ENCODE measurements at places on chromosomes 7 and 10.
A peak's percentile ranks its signal among the peaks of the same experiment; 100 is the strongest.

DNA sequence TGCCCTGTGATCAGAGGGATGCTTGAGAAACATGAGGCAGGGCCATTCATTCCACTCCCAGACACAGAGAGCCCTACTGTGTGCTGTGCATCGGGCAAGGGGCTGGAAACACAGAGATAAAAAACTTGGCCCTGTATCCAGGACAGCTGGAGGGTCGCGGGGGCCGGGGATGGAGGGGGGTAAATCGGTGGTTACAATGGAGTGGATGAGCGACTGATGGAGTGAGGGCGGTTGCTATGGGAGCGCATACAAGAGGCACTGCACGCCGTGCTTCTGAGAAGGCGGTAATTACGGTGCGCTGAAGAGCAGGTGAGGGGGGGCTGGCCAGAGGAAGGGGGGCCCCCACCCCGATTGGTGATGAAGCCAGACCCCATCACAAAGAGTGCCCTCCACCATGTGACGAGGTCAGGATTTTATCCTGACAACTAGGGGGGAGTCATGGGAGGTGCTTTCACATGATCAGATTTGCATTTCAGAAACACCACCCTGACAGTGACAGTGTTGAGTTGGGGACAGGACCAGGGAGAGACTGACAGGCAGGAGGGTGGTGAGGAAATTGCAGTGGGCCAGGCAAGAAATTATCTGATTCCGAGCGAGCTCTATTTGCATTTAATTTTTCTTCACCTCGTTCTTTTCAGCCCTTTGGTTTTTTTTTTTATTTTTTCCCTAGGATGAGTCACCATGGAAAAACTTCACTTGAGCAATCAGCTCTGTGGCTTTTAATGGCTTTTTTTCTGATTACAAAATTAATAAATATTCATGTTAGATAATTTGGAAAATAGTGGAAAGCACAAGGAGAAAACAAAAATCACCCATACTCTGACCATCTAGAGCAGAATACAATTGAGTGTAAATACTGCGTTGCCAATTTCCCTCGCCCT is 7.8 kb downstream of the CPA5 start:
- no peak for DNase-seq

- no peak for DNase-seq
Observed at GRCh38 chr7:47478926-47479711, 102.8 kb downstream of the TNS3 start.

- no peak for DNase-seq
Observed at GRCh38 chr7:45102785-45103712, 8.4 kb downstream of the TBRG4 start.

GRCh38 chr7:140360697-140361229 is 37.6 kb downstream of the SLC37A3 start:
- DNase-seq, result no peak

GRCh38 chr10:79367426-79368189 is 20.3 kb downstream of the PPIF start:
- DNase-seq, result no peak

DNA sequence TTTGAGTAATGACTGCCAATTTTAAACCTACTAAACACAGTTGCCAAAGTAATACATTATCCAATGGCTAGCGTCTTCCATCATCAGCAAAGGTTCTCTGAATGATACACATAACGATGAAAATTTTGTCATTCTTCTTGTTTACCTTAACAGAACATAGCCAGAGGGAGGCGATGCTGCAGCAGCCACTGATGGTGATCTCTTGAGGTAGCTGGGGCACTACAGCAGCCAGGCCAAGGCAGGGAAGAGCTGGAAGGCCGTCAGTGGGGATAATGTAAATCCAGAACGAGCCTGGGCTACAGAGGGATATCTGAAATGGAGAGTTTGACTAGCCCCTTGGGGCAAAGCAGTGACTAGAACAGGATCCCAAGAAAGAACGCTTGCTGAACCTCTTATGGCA is 38.8 kb downstream of the PRPS1L1 start:
- DNase-seq, result no peak

DNA sequence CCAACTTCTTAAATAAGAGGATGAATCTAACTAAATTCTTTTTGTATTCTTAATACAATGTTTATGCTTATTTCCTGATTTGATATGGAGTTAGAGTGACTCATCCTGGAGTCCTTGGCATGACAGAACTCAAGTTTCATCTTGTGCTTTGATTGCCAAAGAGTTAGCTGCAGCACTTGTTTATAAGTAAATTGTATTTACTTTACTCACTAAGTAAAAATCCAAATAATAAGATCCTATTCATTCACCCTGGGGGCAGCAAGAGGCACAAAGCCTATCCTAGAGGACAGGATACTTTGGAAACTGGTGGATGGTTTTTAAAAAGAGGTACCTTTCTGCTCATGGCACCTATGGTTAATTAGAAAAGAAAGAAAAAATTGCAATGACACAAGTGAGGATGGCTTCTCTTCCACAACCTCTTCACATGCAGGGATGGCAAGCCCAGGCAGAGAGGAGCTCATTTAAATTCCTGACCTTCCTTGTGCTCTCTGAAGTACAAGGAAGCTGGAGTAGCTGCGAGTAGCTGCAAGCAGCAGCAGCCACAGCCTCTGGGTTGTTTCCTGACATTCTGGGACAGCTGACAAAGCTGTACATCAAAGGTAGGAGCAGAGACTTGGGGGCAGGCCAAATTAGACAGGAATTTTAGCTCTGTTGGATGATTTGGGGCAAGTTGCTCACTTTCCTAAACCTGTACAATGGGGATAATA is 28.5 kb upstream of the CROT start:
- DNase-seq, result no peak

DNA sequence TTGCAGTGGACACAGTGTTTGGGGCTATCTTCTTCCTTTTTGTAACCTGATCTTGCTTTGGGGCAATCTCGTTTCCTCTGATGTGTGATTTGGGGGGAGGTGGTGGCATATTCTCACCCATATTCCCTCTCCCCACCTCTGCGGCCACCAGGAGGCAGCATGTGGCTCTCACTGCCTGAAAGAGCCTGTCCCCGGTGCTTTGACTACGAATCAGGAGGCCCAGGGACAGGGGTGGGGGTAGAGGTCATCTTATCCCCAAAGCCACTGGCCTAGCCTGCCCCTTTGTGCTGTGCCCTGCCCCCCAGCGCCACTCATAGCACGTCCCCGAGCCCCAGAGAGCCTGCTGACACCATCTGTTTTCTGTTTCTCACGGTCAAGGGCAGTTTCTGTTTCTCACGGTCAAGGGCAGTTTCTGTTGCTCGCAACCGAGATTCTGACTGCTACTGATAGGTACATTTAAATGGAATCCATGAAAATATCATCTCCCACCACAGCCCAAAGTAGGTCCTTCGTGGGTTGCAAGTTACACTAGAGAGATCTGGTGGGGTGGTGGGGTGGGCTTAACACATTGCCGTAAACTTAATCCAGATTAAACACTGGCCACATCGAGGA is 28.2 kb downstream of the PHYH start:
- peak; percentile 20 for DNase-seq

DNA sequence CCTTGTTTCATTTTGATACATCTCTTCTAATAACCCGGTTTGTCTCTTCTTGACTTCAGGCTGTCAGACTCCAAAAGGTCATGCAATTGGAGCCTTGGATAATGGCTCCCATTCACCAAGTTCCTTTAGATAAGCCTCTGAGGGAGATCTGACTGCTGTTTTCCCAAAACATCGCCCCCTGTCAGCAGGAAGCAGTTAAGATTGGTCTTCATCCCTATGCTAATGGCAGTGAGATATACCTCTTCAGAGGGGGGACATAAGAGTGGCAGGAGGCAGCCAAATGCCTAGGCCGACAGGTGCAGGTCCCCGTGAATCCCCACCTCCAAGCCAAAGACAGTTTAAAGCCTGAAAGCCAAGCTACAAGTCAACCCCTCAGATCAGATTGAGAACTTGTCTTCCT is 144.6 kb downstream of the WDR11 start:
- DNase-seq, result no peak

Data from stimulated activated naive CD4-positive, alpha-beta T cell treated with Interleukin-2 at 50 U/mL for 16 hours (primary cell).